A172 (cell line): ENCODE measurements at places on chromosomes 2 and 18. TPM values are rescaled to one million over a fixed set of nuclear protein-coding genes. Genes with fewer than 3 reads are reported as not detected.

DNA sequence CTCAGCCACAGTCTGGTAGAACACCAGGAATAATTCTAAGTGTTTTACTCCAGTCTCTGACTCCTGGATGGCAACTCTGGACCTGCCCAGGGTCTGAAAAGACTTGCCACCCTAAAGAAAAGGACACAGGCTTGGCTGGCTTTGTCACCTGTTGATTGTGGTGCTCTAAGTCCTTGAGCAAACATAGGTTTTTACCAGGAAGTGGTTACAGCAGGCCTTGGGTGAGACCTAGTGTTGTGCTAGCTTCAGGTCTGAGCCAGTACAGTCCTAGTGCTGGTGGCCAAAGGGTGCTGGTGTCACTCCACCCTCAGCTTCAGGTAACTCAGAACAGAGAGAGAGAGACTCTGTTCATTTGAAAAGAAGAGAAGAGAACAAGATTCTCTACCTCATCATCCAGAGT, 1239.4 kb upstream of the CRIM1 start:
- DNase-seq, result no peak

DNA sequence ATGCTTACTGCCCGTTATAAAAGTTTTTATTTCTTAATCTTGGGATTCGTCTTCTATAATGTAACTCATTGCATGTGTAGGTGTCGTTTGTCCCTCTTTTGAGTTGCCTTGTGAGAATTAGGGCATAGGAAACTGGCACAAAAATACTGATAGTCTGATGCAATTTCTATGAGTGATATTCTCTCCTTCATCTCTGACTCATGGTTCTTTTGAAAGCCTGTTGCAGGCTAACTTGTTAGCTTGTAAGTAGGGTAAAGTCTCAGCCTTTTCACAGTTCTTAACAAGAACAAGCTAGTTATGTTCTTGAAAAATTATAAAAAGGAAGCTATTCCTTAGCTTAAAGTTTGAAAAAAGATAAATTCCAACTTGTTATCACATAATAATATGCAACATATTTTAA, 1085.4 kb upstream of the NRXN1 start:
- DNase-seq, result no peak

DNA sequence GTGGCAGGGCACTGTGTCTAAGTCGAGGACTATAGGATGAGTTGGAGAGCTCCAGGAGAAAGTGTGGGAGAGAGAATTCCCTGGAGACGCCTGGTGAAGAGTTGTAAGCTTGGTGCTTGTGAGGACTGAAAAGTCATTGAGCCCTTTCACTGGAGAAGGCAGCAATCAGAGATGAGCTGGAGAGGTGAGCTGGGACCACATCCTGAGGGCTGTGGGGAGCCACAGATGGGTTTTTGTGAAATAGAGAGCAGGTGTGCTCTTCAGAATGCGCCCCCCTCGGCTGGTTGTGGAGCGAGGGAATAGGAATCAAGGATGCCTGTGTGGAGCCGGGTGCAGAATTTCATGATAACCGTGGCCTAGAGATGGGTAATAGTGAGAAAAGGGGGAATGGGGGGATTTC, 224.3 kb downstream of the KLHL29 start:
- DNase-seq, result no peak

- peak; percentile 84 for DNase-seq
Observed at GRCh38 chr2:69082430-69082997, 69.5 kb downstream of the ANTXR1 start.

DNA sequence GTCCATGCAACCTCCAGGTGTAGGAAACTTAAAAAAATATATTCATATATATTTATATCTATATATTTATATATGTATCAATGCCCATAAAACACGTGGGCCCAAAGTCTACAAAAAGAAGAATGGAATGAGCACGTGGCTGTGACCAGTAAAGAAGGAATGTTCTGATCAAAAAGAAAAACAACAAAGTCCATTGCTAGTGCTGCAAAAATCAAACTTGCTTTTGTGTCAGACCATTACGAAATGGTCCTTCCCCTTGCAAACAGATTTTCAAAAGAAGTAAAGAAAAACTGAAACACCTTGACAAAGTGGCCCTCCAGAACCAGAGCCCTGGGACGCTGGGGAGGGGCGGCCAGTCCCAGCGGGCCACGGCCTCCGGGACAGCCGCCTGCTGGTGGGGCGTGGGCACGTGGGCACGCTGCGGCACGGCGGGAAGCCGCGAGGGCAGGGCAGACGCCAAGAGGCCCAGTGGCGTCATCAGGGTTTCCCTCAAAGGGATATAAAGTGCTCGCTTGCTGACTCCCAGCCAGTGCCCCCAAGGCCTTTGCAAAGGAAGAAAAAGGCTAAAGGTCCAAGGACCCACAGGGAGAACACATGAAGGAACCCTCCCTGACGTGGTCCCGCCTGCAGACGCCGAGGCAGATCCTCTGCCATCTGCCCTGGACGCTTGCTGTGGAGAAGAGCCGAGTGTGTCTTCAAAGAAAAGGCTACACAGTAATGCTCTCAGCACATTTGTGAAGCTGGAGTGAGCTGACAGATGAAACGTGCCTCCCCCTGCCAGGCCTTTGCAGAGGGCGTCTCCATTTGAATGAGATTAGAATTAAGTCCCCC, 201.8 kb downstream of the TWIST2 start:
- DNase-seq, result no peak

- DNase-seq, result no peak
Observed at GRCh38 chr18:44736664-44737380, 56.1 kb downstream of the SETBP1 start.

DNA sequence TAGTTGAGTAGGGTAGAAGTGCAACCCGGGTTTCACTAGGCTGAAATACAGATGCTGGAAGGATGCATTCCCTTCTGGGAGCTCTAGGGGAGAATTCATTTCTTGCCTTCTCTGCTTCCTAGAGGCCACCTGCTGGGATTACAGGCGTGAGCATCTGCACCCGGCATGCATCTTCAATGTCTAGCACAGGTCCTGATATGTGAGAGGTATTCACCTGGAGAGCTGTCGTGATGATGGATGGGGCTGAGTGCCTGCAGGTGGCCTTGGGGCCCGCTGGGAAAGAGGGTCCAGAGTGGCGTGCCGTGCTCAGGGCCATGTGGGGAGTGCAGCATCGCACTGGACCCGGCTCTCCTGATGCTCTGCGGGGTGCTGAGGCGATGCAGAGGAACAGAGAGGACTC, 6.6 kb upstream of the NTSR2 start:
- DNase-seq, result no peak

Gene CCDC141
- 0.31 TPM in 1 of 2 replicates, not detected in the other for total RNA-seq

GRCh38 chr18:44742718-44743311, 62.1 kb downstream of the SETBP1 start:
- no peak for DNase-seq

Gene DYNAP
- total RNA-seq, result not detected in 2 replicates

DNA sequence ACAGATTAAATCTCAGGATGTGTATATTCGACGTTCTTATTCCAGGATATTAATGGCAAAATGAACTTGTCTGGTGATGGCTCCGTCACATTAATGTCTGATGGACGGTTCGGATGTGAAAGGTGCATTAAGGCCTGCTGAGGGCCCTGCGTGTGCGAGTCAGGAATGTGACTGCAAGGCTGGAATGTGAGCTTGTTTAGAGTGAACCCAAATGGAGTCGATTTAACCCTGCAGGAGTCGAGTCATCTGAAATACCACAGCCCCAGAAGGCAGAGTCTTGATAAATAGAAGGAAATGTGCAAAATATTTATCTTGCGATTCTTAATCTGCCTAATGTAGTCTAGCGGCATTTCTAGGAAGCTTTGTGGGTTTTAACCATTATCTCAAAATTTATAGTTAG, 44.3 kb downstream of the RDH14 start:
- peak; percentile 65 for DNase-seq

- DNase-seq, result no peak
Observed at GRCh38 chr2:156505696-156506095, 69.5 kb downstream of the GPD2 start.

- DNase-seq, result peak; percentile 34
Observed at GRCh38 chr2:164061129-164061746, 325.4 kb upstream of the FIGN start.

- DNase-seq, result no peak
Observed at GRCh38 chr18:2508678-2509077, 62.6 kb downstream of the METTL4 start.

Gene CDK15
- 0.19 TPM in 1 of 2 replicates, not detected in the other for total RNA-seq

Gene PROM2
- total RNA-seq, result 0.31 and 1.3 TPM in 2 replicates

DNA sequence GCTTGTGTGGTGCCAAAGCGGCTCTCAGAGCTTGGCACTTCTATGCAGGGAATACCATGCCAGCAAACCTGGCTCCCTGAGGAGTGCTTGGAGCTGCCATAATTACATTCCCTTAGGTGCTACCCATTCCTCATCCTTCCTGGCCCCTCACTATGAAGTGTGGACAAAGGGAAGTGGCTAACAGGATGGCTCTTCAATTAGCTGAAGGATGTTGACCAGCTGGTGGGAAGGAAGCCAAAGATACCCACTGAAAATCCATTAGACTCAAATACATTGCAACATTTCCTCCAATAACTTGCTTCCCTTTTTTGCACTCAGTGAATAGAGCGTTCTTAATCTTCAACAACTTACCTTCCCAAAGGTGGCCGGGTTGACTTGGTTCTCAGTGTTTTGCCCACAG, 8.5 kb downstream of the RFX8 start:
- no peak for DNase-seq

DNA sequence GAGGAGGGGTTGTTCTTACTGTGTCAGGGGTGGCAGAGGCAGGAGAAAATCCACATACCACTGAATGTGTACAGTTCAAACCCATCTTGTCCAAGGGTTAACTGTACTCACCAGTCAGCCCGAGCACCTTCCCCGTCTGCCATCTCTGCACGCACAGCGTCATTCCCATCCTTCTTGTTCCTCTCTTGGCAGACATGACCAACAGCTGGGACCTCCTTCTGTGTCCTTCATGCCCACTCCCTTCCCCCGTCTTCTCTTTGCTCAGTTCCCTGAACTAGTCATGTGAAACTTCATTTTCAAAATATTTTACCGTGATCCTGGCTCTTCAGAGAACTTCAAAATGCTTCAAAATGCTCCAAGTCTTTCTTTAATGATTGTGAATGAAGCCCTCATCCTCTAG, 92.0 kb downstream of the FARSB start:
- DNase-seq, result no peak

DNA sequence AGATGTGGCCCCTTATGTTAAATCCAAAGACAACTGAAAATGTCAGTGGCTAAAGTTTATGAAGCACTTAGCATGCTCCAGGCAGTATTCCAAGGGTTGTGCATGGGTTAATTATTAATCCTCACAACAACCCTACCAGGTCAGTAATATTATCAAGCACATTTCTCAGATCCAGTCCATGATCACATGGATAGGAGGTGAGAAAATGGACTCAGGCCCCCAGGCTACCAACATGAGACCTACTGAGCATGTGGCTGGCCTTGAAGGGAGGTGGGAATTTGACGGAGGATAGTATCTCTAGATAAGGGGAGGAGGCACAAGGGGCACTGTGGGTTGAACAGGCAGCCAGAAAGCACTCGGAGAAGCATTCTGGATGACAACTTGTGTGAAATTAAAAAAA, 412.0 kb downstream of the MEIS1 start:
- DNase-seq, result no peak

- DNase-seq, result no peak
Observed at GRCh38 chr18:45780568-45780967, 44.9 kb upstream of the SIGLEC15 start.

- DNase-seq, result peak; percentile 36
Observed at GRCh38 chr18:63881851-63882250, 5.7 kb upstream of the SERPINB2 start.

Gene GGCX
- total RNA-seq, result 28.1 and 31.5 TPM in 2 replicates

DNA sequence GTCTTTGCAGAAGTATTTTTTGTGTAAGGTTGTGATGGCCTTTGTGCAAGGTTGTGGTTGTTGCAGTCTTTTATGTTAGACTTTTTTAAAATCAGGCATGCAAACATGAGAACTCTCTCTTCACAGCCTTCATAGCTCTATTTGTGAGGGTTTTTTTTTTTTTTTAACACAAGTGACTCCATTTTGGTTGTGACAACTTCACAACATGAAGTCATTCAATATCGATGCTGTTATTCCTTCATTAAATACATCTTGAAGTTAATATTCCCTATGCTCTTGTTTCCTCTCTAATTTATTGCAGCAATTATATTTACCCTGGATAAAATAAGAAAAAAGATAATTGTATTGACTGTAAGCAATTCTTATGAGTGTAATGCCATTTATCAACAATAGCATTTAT, 35.5 kb downstream of the DHRS9 start:
- no peak for DNase-seq

DNA sequence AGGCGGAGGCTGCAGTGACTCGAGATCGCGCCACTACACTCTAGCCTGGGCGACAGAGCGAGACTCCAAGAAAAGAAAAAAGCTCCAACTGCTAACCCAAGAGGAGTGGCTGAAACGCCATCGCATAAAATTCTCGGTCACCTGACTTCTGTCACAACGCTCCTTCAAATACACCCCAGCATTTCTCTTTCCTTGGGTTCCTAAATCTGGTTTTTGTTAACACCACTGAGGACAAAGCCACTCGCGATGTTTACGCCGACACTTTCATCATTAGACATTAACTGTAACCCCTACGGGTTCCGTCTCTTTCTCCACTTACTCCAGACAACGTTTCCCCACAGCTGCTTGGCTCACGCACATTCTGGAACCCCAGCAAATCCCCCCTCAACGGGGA, 679 bp downstream of the CLK1 start:
- DNase-seq, result peak; percentile 30

DNA sequence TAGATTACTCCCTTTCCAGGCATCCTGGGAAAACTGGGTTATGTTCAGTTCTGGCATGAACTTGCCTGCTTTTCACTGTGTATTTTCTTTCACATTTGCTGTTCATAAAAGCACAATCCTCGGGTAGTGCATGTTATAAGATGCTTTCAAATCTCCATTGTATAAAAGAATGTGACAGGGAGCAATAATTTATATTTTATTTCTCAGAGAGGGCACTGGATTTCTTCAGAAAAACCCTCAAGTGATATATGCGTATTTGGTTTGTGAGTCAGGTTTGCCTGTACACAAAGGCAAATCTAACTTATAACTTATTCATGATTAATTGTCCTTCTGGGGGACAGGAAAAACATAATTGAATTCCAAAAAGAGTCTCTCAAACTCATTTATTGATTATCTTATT, 440.7 kb upstream of the MMADHC start:
- peak; percentile 23 for DNase-seq

Gene ABCG8
- total RNA-seq, result not detected in 2 replicates

Gene RAX
- not detected in 2 replicates for total RNA-seq

- DNase-seq, result peak; percentile 56
Observed at GRCh38 chr2:75466708-75467311, 93.9 kb downstream of the EVA1A start.

Gene MPP4
- 6.8 and 8.0 TPM in 2 replicates for total RNA-seq

DNA sequence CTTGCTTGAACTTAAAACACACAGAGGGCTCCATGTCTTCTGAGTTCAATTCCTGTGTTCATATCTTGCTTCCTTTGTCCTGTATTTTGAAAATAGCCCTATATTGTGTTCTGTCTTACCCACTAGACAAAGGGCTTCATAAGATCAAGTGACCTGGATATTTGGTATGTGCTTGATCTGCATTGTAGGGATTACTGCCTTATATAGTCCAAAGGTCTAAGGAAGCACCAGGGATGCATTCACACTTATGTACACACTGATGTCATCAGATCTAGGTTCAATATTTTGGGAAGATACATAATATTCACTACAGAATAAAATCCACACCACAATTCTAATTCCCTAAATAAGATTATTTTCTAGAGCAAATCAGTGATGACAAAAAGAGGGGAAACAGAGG, 278.0 kb upstream of the KYNU start:
- DNase-seq, result no peak

Gene DNAJC27
- 3.2 and 3.8 TPM in 2 replicates for total RNA-seq
